ENCODE measurements at places on chromosomes 5 and 9.

DNA sequence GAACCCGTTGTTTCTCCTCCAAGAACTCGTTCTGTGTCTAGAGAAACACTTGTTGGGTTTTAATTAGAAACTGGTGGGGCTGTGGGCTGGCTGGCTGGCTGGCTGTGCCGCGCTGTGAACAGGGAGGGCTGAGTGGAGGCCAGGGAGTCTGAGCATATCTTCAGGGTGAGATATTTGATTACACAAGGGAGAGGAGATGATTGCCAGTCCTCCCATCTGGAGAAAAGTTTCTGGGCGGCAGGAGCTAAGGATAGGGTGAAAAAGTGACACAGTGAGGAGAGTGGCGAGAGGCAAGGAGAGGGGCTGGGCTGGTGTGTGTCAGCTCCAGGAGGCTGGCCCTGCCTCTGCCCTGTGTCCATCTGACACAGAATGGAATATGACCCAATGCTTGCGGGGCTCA is 63.0 kb downstream of the GDNF start:
- no peak for DNase-seq

GRCh38 chr9:136847088-136847825 is 2.0 kb upstream of the PHPT1 start:
- peak; percentile 56 for DNase-seq

- DNase-seq = no peak
These were observed 304.4 kb downstream of the TLE1 start for GRCh38 chr9:81384911-81385310.

GRCh38 chr9:114307899-114308267 is 15.0 kb upstream of the ORM1 start:
- DNase-seq = peak; percentile 4

DNA sequence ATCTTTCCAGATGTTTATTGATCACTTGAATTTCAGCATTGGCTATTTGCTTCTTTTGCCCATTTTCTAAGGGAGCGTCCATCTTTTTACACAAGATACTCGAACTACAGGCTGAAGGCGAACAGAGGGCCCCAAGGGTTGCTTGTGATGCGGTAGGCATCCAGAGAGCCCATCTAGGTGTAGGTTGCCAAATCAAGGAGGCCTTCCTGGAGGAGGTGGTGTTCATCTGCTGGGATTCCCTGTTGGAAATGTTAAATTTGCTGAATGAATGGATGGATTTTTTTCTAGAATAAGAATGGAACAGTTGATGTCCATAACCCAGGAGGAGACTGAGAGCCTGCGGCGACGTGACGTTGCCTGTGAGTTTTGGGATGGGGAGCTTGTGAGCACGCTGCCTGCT is 31.4 kb downstream of the LRSAM1 start:
- DNase-seq = no peak

- peak; percentile 36 for DNase-seq
These were observed 115.9 kb downstream of the RGS3 start for GRCh38 chr9:113579283-113580040.

DNA sequence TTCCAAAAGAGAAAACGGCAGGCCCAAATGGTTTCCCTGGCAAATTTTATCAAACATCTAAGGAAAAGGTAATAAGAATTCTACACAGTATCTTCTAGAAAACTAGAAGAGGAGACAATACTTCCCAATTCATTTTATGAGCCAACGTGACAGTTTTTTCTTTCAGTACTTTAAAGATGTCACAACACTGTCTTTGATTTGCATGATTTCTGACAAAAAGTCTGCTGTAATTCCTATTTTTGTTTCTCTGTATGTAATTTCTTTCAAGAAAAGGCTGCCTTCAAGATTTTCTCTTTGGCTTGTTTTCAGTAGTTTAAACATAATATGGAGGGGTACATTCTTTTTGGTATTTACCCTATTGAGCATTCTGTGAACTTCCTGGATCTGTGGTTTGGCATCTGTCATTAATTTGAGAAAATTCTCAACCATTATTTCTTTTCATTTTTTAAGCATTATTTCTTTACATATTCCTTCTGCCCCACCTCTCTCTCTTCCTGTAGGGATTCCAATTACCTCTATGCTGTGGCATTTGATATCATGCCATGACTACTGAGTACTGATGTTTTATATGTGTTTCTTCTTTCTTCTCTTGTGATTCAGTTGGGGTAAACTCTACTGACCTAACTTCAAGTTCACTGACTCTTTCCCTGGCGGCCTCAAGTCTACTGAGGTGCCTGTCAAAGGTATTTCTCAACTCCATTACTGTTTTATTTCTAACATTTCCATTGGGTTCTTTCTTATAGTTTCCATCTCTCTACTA is 32.2 kb downstream of the ANKS6 start:
- DNase-seq = no peak

- DNase-seq = peak; percentile 62
These were observed 36.5 kb upstream of the EQTN start for GRCh38 chr9:27333241-27334052.

GRCh38 chr9:117412841-117413240 is 2.0 kb downstream of the ASTN2 start:
- DNase-seq = no peak

GRCh38 chr5:33008751-33009418 is 297.8 kb downstream of the NPR3 start:
- DNase-seq = no peak

DNA sequence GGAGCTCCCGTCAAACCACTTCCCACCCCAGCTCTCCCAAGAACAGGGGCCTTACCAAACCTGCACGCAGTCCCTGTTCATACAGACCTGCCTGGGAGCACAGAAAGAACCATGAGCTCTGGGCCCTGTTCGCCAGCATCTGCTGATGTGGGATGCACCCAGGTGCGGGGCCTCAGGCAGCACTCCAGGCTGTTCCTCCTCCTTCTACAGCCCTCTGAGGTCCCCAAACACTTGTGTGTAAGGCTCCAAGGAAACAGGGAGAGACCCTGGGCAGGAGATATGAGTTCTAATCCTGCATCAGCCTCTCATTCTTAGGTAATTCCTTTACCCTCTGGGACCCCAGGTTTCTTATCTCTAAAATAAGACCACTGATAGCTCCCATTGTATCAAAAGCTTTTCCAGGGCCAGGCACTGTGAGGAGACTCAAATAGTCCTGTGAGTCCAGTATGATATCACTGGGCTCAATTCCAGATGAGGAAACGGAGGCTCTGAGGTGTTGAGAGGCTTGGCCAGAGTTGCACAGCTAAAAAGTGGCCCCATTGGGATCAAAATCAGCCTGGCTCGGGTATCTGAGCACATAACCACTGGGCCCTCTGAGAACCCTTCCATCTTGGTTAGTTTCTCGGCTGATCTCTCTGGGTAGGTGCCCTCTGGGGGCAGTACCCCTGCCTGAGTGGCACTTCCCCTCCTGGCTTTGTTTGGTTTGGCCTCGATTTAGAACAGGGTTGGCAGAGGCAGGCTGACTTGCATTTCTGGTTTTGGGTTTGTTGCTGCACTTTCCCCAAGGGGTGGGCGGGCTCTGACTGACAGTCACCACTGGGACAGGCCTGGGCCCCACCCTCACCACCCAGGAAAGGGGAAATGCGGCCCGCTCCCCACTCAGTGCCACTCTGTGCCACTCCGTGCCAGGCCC is 116.8 kb downstream of the RGS3 start:
- peak; percentile 81 for DNase-seq

DNA sequence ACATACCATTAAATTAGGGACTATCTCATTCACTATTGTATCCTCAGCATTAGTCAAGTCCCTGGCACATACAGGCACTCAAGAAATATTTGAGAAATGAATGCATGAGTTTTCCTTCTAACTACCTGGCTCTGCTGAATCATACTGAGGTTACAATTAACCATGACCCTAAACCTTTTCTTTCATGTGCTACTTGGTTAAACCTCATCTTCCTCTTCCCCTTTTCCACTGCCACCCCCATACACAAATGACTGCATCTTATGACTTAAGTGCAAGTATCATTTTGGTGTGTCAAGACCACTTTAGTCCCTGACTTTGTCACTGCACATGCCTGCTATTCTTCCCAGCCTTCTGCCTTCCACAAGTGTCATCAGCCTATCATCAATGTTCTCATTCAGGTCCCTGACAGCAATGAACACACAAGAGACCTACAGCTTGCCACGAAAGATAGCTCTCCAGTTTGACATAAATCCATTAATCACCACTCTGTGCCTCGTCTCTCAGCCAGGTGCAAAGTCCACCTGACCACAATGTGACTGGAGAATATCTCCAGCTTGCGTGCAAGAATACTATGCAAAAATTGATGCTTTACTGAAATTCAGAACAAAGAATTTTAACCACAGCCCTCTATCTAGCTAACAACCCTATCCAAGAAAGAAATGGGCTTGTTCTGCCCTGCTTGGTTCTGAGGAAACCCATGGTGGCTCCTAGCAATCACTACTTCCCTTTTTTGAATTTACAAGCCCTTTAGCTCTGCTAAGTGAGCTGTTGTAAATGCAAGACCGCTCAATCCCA is 74.5 kb downstream of the MAPKAP1 start:
- DNase-seq = peak; percentile 57

GRCh38 chr9:93582115-93582514 is 5.7 kb downstream of the PHF2 start:
- peak; percentile 6 for DNase-seq

- DNase-seq = no peak
These were observed 68.3 kb upstream of the ZSWIM6 start for GRCh38 chr5:61263561-61264272.

DNA sequence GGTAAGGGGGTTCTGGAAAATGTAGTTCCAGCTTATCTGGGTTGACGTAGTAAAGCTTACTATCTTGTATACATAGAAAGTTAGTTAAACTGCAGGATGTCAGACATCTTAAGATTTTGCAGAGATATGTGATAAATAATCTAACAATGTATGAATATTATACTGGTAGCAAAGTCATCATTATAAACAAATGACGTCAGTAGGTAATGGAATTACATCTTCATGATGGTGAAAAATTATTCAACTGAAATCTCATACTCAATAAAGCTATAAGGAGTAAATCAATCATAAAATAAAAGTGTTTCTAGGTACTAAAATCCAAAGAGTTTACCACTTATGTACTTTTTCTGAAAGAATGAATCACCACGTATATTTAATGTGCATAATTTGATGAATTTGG is 217.3 kb upstream of the CDH10 start:
- DNase-seq = no peak

- peak; percentile 30 for DNase-seq
These were observed 215.5 kb downstream of the PDZD2 start for GRCh38 chr5:31854181-31855133.

GRCh38 chr5:81417052-81417451 is 23.1 kb upstream of the ACOT12 start:
- no peak for DNase-seq

DNA sequence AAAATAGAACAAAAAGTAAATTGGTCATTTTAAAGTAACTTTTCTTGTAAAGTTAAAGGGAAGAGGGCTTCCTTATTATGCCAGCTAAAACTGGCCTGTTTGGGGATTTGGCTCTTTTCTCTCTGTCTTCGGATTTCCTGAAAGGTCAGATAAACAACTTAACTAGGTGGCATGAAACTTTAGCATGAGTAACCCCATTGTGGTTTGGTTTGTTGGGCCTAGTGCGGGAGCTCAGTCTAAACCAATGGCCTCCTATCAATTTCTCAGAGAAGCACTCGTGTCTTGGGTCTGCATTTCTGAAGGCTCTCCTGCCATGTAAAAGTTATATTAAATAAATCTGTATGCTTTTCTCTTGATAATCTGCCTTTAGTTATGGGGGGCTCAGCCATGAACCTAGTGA is 48.5 kb upstream of the ANKH start:
- no peak for DNase-seq

DNA sequence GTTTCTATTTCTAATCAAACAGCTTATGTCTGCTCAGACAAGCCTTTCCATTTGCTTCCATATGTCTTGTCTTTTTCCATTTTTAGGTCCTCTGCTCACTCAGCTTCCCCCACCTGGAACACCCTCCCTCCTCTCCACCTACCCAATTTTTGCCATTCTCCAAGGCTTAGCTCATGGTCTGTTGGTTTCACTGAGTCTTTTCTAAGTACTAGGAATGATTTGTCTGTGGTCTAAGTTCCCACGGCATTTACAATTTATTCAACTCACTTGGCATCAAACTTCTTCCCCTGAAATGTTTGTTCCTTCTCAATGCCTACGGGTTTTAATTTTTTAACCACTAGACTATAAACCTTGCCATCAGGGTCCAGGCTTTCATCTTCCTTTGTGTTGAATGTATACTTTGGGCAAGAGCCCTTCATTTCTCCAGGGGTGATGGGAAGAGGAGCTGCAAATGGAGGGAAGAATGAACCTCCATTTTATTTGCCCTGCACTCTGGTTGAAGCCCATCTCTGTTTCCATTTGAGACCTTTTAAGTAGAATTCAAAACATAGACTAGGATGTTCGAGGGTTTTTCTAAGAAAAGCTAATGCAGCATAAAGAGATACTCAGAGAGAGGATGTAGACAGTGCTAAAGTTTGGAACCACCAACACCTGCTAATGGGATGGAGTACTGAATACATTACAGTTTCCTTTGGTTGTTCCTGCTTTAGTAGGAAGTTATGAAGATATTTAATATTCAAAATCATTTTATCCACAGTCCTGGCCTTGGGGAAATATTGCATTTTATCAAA is 104.0 kb downstream of the PTTG1 start:
- DNase-seq = no peak

DNA sequence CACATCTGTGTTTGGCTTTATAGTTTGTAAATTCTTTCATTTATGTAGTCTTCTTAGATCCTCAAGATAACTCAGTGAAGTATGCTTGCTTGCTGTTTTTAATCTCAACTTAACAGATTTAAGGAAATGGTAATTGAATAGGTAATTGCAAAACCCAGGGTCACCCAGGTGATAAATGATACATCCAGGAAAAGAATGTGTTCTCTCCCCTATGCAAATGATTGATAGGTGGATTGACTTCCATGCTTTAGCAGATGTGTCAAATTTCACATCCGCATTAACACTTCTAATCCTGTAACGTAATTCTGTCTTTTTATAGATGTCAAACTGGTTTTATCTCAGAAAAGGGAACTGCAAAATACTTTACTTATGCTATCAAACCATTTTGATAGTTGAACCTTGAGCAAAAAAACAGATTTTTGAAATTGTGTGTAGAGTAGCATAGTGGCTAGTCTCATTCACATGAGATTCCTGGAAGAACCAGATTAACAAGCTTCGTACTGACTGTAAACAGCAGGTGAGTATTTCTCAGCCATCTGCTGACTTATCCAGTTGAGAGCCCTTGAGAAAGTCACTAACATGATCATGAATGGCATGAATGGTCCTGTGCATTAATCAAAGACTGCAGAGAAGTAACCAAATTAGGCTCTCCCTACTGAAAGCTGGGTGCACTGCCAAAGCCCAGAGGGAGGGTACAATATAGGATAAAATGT is 86.7 kb upstream of the PAM start:
- no peak for DNase-seq

GRCh38 chr9:109316207-109316640 is 4.6 kb downstream of the EPB41L4B start:
- DNase-seq = no peak

GRCh38 chr5:173420108-173420507 is 91.9 kb upstream of the STC2 start:
- no peak for DNase-seq

GRCh38 chr5:16809010-16809394 is 127.1 kb downstream of the MYO10 start:
- DNase-seq = no peak

- no peak for DNase-seq
These were observed 250.1 kb downstream of the PBX3 start for GRCh38 chr9:125997196-125997823.

All from activated T-cell treated with anti-CD3 and anti-CD28 coated beads, Interleukin-2, amount 50 U/mL, for 48 hours (primary cell).